ENCODE measurements at places on chromosomes 7 and 10. TPM values are rescaled to one million over a fixed set of nuclear protein-coding genes. Genes with fewer than 3 reads are reported as not detected.

PON1 gene
- total RNA-seq: not detected

IKZF1 gene
- total RNA-seq: 23.5 TPM

ADRA2A gene
- 50.1 TPM for total RNA-seq

ST8SIA6 gene
- total RNA-seq: 0.44 TPM

METTL27 gene
- total RNA-seq: 3.4 TPM

PRLHR gene
- not detected for total RNA-seq

DNA sequence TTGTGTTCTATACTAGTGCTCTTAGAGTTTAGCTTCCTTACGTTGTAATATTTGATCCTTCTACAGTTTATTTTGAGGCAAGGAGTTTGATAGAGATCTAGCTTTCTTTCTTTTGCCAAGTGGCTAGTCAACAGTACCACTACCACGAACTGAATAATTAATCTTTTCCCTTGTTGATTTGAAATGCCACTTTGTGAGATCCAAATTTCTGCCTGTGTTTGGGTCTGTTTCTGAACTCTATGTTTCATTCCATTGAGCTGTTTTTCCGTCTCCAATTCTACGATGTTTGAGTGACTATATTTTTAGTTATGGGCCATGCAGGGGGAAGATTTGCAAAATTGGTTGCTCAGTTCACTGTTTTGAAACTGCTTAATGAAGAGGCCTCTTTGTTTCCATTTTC is 134.7 kb downstream of the KIAA1217 start:
- DNase-seq: no peak

DNA sequence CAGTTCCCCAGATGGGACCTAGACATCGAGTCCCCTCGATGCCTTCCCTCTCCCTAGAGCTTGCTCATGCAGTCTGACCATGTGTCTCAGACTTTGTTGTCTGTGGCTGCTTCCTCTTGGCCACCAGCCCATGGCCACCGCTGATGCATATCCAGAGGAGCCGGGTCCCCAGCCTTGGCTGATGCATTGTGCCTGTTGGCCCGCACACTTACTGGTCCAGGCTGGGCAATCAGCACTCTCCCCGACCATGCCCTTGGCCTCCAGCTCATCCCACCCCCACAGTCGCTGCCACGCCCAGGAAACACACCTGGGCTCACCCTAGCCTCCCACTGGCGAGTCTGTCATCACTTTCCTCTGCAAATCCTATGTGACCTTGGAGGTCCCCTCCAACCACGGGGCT is 10.1 kb downstream of the NPC1L1 start:
- DNase-seq: no peak

DNA sequence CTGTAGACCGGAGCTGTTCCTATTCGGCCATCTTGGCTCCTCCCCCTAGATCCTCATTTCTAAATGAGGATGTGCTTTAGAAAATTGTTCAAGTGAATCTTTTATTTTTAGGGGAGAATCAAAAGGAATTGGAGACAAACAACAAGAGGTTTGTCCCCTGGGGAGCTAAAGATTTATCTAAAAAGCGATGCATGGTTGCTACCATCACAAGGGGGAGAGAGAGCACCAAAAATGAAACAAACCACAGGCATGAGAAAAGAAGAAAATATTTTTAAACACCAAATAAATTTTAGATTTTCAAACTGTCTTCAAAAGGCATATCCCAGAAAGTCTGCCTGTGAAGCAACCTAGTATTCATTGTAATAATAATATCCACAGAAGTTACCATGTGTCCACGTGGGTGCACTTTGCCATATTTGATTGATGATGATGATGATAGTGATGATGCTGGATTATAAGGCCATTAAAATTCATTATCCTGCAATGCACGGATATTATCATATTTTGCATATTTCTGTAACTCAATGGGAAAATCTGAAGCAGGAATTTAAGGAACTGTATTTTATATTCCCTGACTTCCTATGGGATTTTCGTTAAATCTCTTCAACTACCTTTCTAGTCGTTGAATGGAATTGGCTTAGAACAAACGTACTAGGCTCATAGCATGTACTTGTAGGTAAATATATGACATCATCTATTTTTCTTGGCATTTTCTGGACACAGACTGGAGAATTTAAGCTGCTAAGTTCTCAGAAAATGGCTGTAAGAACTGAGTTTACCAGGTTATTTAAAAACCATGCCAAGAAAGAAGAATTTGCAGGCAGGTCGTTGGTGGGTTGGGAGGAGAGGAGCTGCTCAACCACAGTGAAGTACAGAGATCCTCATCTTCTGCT is 171.6 kb downstream of the WDR37 start:
- DNase-seq: no peak

DNA sequence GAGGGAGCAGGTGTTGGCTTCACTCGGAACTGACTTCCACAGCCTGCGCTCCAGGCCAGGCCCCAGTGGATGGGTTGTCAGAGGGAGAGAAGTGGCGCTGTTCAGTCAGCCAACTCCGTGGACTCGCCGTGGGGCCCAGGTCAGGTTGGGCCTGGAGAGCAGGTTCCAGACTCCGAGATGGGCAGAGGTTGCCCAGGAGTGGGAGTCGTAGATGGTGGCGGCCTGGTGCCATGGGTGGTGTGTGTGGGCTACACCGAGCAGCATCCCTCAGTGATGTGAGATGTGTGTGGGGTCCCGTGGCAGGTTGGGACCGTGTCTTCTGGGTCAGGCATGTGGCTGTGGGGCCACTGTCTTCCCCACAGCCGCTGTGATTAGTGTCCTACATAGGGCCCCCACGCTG is 10.4 kb downstream of the ZNF316 start:
- no peak for DNase-seq

- no peak for DNase-seq
Observed at GRCh38 chr10:47346581-47347302, 1.4 kb upstream of the RBP3 start.

DNA sequence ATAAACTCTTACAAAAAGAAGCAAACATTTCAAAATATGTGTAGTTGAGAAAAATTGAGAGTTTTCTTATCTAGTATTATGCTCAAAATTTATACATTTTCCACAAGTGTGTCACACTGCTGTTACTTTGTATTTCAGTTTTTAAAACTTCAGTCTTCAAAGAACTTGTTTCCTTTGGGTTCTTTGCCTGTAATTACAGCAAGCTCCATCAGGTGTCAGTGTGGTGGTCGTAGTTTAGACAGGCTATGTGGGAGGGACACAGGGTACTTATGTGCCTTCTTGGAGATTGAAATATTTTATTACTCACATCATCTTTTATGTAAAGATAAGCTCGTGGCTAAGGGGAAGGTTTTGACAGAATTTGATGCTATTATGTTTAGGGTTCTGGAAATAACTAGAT is 360.5 kb downstream of the FGFR2 start:
- DNase-seq: no peak

GRCh38 chr7:4642468-4643203 is 39.5 kb upstream of the FOXK1 start:
- no peak for DNase-seq

DNA sequence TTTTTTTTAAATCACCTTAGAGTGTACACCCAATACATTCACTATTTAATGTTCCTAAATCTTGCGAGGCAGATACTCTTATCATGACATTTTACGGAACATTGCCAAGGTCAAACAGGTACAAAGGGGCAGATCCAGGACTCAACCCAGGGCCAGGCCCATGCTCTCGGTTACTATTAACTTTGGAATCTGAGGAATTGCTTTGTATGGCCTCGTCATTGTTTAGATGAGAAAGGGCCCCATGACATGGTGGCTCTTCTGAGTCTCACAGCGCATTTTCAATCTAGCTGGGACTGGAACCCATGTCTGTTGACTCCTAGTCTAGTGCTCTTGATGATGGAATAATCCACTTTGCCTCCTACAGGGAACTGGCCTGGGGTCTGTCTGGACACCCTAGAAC is 59.1 kb downstream of the GATA3 start:
- DNase-seq: no peak

- DNase-seq: no peak
Observed at GRCh38 chr7:44590910-44591309, 8.9 kb upstream of the TMED4 start.

DNA sequence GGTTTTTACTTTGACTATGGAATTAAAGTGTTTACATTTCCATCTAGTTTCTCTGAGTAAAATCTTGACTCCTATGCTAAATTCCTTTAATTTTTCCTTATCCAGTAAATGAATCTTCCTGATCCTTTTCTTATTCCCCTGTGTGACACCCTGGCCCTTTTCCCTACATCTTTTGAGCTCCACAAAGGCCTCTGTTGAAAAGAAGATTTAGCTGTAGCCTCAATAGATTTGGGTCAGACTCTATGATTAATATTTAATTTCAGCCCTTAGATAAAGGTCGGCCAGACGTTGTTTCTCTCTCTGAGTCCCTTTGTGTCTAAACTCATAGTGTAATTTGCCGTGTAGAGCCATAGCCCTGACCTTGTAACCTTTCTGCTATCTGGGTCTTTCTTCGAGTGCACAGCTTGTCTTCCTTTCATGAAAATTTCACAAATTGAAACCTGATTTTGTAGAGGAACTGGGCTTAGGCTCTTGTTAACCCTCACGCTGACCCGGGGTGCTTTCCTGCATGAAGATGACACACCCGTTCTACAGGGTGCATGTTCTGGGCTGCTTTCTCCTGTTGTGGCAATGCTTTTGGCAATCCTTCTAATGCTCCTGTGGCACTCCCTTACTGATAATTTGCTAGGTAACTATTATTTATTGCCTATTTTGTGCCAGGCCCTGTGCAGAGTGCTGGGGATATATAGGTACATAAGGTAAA is 21.2 kb downstream of the LSMEM1 start:
- DNase-seq: no peak

DNA sequence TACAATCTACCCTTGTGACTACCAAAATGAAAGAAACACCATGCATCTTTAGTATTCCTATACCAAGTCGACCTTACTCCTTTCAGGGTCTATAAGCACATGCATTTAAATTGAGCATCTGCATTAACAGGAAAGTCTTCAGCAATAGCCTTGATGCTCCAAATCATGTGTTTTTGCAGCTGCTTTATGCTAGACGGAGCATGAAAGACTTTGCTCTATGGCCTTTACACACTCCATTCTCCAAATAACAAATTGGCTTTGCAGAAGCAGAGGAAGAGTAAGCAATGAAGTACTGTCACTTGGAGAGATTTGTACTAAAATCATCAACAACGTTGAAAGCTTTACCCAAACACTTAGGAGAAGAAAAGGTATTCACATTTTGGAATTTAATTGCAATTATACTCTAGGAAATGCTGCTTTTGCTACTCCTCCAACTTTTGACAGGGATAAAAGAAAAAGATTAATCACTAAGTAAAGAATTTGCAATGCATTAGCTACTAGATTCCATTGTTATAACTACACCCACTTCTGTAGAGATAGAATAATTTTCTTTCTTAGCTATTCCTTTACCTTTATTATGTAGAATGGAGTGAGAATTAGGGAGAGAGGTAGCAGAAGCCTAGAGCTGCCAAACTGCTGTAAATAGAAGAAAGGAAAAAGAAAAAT is 131.8 kb downstream of the SEMA3E start:
- no peak for DNase-seq

DNA sequence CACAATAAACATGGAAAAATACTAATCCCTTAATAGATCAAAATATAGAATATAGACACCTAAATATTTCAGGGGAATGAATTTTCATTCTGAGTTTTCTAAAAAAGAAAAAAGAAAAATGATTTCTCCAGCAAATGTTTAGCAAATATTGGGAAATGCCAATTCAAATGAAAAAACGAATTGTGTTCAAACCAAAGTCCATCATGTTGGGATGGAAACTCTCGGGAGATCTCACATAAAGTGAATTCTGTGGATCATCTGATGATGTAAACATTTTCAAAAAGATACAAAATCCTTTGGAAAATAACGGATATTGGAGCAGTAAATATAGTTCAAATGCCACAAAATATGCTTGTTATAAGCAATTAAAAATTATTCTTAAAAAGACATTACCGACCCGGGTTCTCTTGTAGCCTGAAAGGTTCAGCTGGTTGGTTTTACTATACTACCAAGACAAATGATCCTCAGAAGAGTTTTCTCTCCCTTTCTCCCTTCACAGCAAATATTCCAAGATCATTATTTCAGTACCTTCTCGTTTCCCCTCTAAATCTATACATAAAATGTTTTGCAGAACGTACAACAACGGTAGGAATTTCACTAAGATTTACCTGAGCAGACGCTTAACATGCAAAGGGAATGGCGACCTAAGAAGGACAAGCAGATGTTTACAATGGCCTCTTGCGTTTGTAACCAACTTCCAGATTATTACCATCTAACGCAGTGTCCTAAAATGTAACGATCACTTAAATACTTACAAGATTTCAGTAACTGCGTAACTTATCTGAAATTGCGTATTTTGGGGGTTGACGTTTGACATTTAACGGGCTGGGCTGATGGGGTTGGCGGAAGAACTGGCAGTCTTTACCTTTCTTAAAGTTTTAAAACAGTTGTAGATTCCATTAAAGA is 2.5 kb downstream of the HOXA13 start:
- DNase-seq: no peak

DNA sequence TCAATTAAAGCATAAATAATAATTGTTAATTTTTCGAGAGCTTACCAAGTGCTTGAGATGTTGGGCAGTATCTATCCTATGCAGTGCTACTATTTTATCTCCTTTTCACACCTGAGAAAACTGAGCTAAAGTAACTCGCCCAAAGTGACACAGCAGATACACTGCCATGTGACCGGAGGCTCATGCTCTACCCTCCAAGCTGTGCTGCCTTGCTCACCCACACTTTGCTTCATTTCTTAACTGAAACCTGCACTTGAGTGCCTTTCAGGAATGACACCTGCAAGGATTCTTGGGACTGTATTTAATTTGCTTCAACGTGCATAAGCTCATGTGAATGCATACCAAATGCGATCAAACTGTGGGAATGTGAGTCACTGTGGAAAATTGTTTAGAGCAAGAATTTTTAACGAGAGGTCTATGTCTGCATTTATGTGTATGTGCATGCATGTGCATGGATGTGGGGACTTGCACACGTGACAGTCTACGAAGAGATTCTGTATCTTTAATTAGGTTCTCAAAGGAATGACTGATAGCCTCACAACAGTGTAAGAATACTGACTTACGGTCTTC is 119.2 kb downstream of the ADCYAP1R1 start:
- no peak for DNase-seq

GRCh38 chr7:147894271-147894670 is 696.3 kb upstream of the C7orf33 start:
- no peak for DNase-seq
